Left ventricle myocardium superior (tissue), 1 donor: ENCODE measurements at places on chromosomes 4 and X. TPM values are rescaled to one million over a fixed set of nuclear protein-coding genes. Genes with fewer than 3 reads are reported as not detected.

The STK26 gene
- total RNA-seq, result 1.9 TPM

The PLAC1 gene
- total RNA-seq, result not detected

The TREX2 gene
- total RNA-seq, result 0.25 TPM

The SLC35A2 gene
- total RNA-seq, result 15.7 TPM

The VAMP7 gene
- 19.2 TPM for total RNA-seq

The TLR6 gene
- 1.5 TPM for total RNA-seq

The YY2 gene
- total RNA-seq, result 0.57 TPM

The DCAF8L2 gene
- not detected for total RNA-seq

The SPP1 gene
- total RNA-seq, result 2.7 TPM

DNA sequence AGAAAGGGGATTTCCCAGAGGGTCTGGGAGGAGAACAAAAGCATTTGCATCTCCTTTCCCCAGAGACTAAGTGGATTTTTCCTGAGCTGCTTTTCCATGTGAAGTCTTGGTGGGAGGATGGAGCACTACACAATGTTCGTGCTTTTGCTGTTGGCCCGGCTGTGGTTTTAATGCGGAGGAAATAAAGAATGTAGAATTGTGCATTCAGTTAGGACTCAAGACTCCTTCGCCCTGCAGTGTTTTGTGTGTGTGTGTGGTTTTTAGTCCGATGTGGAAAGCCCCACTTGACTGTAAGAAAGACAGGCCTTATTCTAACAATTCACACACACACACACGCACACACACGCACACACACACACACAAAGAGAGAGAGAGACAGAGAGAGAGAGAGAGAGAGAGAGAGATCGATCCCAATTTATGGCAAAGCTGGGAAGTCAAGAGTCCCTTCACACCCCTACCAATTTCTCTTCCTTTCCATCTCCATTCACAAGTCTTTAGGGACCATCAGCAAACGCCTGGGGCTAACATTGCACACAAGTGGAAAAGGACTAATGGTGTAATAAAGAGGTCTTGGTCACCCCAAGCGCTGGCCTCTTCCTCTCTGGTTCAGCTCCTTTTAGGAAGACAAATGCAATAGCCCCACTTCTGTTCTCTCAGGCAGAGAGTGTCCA is 44.2 kb downstream of the CLDN34 start:
- no peak for DNase-seq

DNA sequence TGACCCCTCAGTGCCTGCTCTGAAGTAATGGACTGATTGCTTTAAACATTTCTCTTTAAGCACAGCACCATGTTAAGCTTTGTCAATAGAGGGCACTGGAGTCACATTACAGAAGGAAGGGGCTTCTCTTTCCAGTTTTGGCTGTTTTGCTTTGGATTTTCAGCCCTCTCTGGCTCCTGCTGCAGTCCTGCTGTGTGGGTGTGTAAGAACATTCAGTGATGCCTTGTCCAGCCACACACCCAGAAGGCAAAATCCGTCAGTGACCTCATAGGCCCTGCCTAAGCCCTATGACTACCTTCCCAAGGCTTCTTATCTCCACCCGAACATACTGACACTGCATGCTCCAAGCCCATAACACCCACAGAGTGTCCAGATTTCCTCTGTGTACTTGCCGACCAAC is 215.3 kb upstream of the CTSO start:
- DNase-seq, result peak; percentile 37

- no peak for DNase-seq
These were observed 23.1 kb downstream of the MAGEA8 start for GRCh38 chrX:149903889-149904748.

DNA sequence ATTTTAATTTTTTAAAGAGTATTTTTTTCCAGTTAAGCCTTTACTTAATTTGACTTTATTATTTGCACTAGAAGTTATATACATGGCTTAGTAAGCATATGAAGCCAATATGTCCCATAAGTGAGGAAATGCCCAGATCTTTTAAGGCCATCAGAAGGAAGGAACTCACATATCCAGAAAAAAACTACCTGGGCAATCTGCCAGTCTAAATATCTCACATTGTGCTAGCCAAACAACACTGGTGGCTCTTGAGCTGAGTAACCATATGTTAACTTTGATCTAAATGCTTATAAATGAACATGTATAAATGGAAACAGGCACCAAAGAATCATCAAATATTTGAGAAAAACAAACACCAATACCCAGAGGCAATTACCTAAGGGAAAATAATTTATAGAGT is 138.6 kb upstream of the APOOL start:
- no peak for DNase-seq

GRCh38 chr4:97653701-97654100 is 489.6 kb downstream of the STPG2 start:
- no peak for DNase-seq

DNA sequence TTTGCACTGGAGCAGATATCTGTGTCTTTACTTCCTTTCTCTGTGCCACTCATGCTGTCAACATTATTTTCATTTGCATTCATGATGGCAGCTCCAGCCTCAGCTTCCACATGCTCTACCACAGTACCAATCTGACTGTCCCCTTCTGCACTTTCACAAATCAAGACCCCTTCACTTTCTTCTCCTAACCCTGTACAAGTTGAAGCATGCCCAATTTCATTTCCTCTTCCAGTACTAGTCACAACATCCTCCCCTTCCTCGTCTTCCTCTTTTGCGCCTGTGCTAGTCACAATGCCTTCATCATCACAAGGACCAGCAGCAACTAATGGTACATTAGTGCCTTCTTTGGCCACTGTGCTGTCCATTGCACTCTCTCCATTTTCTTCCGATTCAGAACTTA is 26.5 kb downstream of the BOD1L1 start:
- DNase-seq, result no peak

DNA sequence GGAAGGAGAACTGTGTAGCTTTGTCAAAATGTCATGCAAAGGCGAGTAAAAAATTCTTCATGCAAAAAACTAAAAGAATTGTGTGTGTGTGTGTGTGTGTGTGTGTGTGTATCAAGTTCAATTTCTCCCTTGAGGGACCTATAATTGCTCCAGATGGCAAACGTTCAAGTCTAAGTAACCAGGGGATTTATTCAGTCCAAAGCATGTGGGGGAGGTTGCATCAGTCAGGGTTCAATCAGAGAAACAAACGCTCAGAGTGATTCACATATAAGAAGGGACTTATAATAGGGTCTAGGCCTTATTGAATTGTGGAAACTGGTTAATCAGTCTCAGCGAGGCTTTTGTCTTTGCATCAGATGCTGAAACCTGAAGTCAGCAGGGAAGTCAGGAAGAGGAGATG is 5.0 kb downstream of the DCAF8L1 start:
- no peak for DNase-seq

- no peak for DNase-seq
These were observed 1718.0 kb upstream of the PCDH7 start for GRCh38 chr4:29002151-29002550.

- DNase-seq, result no peak
These were observed 10.2 kb downstream of the ADGRL3 start for GRCh38 chr4:61210186-61210939.

- DNase-seq, result no peak
These were observed 358.6 kb upstream of the NOCT start for GRCh38 chr4:138656990-138657389.

- DNase-seq, result no peak
These were observed 27.6 kb upstream of the TMEM184C start for GRCh38 chr4:147589586-147589985.

- no peak for DNase-seq
These were observed 10.1 kb downstream of the BCOR start for GRCh38 chrX:40087425-40088298.

DNA sequence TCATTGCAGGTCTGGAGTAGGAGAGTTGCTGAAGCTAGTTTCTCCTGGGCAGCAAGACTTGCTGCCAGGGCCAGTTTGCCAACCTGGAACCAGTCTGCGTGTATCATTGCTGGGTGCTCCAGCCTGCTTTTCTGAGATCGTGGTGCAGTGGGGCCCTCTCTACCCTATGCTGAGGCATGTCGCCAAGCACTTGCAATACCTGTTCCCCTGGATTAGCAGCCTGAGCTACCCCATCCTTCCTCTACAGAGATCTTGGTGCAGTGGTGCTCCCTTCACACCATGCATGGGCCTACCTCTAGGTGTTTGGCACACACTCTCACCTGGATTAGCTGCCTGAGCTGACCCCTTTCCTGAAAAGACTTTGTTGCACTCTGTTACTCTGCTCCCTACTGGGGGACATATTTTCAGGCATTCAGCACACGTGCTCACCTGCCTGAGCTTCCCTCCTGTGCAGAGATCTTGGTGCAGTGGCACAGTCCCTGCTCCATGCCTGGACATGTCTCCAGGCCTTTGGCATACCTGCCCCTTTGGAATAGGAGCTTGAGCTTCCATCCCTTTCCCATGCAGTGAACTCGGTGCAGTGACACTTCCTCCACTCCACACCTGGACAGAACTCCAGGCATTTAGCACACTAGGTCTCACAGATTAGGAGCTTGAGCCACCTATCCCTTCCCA is 133.7 kb upstream of the CXCL13 start:
- DNase-seq, result no peak

- DNase-seq, result no peak
These were observed 100.8 kb upstream of the PLS3 start for GRCh38 chrX:115459883-115460880.

- no peak for DNase-seq
These were observed 505.8 kb downstream of the RAB28 start for GRCh38 chr4:12978310-12978709.

- no peak for DNase-seq
These were observed 114.8 kb downstream of the CDS1 start for GRCh38 chr4:84697615-84698201.

DNA sequence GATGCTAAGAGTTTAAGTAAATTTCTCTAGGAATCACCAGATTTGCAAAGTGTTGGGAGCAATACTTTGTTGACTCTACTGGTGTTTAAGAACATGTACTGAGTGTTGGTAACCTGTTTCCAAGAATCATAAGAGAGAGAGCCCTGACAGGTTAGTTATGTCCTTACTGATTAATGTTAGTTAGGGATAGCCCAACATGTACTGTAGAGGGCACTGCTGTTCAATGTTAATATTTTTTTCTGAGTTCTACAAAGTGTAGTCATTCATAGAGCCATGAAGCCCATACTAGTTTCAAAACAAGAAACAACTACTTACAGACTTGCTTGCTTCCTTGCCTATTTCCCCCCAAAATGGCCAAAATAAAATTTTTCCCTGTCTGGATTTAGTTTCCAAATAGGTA is 11.9 kb downstream of the TMPRSS11D start:
- no peak for DNase-seq

- no peak for DNase-seq
These were observed 30.4 kb downstream of the PGRMC1 start for GRCh38 chrX:119266364-119266995.
